ENCODE measurements at places on chromosomes 11 and 22. TPM values are rescaled to one million over a fixed set of nuclear protein-coding genes. Genes with fewer than 3 reads are reported as not detected.

GRCh38 chr11:22431106-22431505 lies 92.9 kb downstream of the SLC17A6 start:
- no peak for DNase-seq

OR6T1 gene
- total RNA-seq, result not detected

KCTD14 gene
- not detected for total RNA-seq

KRTAP5-11 gene
- total RNA-seq, result not detected

- no peak for DNase-seq
These were observed 2.7 kb upstream of the HEPN1 start for GRCh38 chr11:124916370-124916710.

SLC5A1 gene
- not detected for total RNA-seq

DNA sequence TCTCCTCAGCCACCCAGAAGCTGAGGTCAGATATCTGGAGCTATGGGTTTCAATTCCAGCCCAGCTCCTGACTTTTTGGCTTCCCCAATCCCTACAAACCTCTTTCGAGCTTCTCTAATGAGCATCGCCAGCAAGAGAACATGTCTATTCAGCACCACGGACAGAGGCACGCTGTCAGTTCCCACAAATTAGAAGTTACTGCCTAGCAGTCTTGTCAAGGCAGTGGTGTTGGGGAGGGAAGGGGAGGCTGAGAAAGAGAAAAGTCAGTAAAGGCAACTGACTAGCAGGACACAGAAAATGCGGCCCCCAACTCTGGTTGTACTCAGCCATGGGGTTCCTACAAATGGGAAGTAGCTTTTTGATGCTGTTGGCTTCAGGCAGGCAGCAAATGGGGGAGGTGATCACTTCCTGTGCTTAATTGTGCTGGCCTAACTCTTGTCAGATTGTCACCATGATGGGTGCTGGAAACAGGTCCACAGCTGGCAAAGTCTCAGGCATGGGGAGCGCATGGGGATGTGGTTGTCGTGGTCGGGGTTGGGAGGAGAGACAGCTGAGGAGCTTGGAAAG lies 205.9 kb downstream of the ST3GAL4 start:
- peak; percentile 53 for DNase-seq

- DNase-seq, result no peak
These were observed 1191.7 kb downstream of the TBC1D22A start for GRCh38 chr22:47954107-47954506.

SCUBE1 gene
- 0.04 TPM for total RNA-seq

OR8G5 gene
- not detected for total RNA-seq

GRCh38 chr11:102382384-102382783 lies 35.4 kb downstream of the BIRC2 start:
- DNase-seq, result no peak

DNA sequence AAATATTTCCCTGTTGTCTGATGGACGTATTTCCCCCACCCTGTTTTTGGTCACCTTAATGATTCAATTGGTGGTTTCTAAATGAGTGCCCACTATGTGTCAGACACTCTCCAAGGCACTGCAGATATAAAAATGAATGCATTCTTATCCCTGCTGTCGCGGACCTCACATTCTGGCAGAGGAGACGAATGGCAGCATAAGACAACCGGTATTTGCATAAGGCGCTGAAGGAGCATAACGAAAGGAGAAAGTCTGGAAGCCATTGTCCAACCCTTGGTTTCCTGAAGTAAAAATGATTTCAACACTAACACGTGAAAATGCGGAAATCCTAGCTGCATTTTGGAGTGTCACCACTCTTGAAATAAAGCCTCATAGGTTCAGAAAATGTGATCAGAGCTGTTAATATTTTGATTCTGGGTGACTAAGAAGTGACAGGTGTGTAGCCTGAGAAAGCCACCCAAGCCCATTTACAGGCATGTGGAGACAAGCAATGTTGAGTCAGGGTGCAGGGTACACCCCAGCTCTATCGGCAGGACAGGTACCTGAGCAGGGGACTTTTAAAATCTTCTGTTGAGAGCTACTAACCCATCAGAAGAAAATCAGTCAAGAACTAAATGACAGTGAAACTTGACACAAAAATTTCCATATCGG lies 10.1 kb upstream of the GAB2 start:
- no peak for DNase-seq

GRCh38 chr11:117782101-117782500 lies 14.9 kb downstream of the DSCAML1 start:
- DNase-seq, result no peak

DNA sequence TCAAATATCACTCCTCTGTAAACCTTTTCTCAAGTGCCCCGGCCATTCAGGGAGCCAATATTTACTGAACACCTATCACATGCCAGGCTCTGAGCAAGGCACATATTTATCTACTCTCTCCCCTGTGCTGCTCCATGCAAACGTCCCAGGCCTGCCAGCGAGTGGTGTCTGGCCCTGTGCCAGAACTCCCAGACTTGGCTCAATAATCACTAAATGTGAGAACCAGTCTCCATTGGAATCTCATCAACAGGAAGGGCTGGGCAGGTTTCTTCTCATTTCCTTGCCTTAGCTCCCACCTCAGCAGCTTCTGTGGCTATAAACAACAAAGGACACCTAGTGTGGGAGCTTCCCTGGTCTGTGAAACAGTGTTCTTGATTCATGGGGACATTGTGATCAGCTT lies 21.7 kb downstream of the RASSF10 start:
- DNase-seq, result no peak

DNA sequence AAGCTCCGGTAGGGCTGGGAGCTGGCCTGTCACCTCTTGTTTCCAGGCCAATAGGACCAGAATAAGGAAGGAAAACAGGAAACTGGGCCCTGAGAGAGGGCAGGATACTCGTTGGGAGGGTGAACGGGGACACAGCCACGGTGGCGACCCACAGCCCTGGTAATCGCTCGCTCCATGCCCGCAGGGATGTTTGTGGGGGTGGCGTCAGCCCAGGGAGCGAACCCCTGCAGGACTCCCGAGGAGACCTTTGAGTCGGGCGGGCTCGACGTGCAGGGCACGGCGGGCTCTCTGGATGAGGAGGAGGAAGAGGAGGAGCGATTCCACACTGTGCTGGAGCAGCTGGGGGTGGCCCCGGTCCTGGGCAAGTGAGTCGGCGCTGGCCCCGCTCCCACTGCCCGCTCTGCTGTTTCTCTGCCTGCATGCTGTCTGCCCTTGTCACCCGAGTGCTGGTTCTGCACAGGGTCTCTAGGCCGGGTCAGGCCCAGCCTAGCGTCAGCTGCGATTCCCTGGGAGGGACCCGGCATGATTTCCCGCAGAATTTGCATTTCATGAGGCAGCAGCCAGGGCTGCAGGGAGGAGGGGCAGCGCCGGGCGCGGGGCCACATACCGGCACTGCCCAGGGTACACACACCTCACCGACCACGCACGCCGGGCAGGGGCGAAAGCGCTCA lies 1.6 kb downstream of the CRACR2B start:
- DNase-seq, result no peak

BCO2 gene
- total RNA-seq, result 1.2 TPM

ENTHD1 gene
- not detected for total RNA-seq

- DNase-seq, result no peak
These were observed 16.0 kb upstream of the FJX1 start for GRCh38 chr11:35602160-35602793.

FOLR2 gene
- total RNA-seq, result not detected

DNA sequence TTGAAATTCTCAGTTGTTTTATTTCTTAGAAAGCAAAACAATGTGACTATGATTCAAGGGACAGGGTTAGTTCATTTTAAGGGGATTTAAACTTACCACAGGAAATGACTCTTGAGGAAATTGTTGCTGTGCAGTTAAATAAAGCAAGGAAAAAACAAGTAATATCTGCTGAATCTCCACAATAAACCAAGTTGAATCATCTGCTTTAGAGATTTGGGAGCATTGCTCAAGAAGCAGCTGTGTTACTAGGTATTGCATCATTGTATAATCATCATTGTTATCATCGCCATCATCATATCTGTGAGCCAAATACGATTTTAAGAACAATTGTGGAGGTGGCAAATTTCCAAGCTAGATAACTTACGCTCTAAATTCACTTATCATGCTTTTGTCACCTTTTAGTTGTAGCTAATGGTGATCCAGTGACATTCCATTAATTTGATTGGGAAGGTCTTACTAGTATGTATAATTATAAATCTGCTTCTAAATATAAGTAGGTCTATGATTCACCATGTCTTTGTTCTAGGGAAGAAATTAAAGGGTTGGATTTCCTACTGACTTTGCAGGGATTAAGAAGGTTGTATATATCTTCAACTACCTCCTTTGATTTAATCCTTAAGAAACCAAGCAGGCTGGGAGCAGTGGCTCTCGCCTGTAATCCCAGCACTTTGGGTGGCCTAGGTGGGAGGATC lies 19.9 kb downstream of the MMP10 start:
- DNase-seq, result peak; percentile 75

GRCh38 chr22:30196880-30197336 lies 49.7 kb downstream of the LIF start:
- DNase-seq, result no peak

- peak; percentile 67 for DNase-seq
These were observed 570.3 kb downstream of the OPCML start for GRCh38 chr11:132962041-132962440.

DNA sequence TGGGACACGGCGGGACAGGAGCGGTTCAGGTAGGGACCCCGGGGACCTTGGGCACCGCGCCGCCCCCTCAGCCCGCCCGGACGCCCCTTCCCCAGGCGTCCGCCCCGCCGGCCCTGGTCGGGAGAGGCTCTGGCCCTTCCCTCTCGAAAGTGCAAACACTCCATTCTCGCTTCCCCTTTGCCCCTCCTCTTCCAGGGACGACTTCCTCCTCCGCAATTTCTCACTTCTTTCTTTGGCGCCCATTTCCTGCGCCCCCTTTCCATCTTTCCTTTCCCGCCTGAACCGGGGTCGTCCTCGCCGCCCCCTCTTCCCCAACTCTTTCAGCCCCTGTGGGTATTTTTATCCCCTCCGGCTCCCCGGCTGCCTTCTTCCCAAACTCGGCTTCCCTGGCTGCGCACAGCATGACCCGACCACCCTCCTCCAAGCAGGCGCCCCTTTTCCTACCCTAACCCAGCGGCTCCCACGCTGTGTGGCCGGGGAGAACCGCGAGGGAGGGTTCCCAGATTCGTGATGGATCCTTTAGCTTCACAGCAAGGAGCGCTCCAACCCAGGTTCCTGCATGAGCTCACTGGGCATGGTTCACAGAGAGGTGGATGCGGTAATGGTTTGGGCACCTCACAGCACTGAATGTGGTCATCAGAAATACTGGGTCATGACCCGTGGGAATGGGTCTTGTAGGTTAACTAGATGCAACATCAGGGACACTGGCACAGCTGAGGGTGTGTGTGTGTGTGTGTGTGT lies 689 bp downstream of the RAB39A start:
- DNase-seq, result no peak

DNA sequence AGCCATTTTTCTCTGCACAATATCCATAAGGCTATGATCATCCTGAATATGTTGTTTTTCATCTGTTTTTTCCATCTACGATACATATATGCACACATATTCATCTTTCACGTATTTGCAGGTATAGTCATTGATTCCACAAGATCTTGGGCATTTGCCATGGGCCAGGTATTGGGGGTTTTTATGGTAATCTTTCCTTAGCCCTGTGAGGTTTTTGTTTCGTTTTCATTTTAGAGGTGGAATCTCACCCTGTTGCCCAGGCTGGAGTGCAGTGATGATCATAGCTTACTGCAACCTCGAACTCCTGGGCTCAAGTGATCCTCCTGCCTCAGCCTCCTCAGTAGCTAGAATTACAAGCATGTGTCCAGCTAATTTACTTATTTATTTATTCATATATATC lies 20.0 kb downstream of the CD6 start:
- no peak for DNase-seq

SC5D gene
- total RNA-seq, result 42.0 TPM
